Hippocampal formation (tissue), 2 donors: ENCODE measurements at places on chromosomes 13 and 19.

DNA sequence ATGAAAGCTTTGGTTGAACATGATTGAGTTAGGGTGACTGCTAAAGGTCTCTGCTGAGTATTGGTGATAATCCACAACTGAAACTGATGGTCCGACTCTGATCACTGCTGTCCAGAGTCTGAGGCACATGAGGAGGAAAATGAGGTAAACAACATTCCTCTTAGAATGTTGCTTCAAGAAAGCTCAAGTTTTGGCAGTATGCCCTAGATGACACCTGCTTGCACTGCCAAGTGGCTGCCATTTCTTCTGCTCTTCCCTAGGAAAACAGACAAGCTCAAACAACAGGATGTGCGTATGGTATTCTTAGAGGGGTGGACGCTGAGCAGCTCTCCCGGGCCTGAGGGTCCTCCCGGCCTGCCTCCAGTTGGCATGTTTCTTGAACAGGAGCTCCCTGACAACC, 15.2 kb upstream of the MTIF3 start:
- DNase-seq = no peak

DNA sequence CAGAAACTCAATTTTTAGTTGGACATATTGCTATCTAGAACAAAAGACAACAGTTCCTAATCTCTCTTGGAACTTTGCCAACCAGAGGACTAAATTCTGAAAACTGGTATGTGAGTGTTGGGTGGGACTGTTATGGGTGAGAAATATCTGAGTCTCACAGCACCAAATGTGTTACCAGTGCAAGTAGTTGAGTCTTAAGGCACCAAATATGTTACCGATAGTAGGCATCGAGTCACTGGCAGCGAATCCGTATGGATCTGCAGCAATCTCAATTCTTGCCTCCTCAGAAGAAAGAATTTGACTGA, 575.2 kb downstream of the DACH1 start:
- DNase-seq = no peak

GRCh38 chr13:73481886-73482445, 423.2 kb downstream of the KLF5 start:
- no peak for DNase-seq

DNA sequence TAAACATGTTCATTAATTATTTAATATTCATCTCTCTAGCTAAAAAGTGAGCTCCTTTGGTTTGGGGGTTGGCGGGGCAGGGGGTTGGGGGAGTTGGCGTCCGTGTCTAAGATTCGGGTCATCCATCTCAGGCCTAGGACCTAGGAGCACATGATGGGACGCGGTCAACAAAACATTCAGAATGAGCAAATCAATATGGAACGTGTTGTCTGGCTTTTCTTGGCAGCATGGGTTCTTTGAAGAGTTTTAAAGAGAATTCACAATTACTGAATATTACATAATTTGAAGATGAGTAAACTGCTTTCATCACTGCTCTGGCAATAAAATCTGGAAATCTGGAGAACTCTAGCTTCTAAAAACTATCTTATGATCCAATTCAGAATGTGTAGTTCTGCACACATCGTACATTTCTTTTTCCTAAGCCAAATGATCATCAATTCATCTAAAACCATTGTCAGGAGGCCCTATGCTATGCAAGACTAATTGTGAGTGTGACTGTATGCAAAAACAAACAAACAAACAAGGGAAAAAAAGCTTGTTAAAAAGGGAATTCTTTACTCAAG, 5.4 kb upstream of the ARGLU1 start:
- no peak for DNase-seq

GRCh38 chr19:21704320-21704719, 63.1 kb downstream of the ZNF100 start:
- no peak for DNase-seq

- DNase-seq = no peak
These were observed 37.8 kb upstream of the GRTP1 start for GRCh38 chr13:113401452-113402415.

DNA sequence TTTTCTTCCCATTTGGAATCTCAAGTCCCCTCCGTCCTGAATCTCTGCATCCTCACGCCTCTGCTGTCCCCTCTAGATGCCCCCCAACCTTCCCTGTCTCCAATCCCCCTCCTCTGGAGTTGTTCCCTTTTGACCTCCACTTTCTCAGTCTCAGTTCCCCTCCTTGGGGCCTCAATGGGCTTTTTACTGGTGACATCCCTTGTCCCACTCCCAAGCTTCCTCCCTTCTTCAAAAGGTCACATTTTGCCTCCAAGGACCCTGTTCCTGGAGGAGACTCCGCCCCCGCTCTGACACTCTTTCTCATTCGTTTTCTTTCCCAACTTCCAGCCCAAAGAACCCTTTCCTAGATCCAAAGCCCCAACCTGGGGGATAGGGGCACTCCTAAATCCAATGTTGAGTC, 1.0 kb downstream of the AP2S1 start:
- DNase-seq = no peak

DNA sequence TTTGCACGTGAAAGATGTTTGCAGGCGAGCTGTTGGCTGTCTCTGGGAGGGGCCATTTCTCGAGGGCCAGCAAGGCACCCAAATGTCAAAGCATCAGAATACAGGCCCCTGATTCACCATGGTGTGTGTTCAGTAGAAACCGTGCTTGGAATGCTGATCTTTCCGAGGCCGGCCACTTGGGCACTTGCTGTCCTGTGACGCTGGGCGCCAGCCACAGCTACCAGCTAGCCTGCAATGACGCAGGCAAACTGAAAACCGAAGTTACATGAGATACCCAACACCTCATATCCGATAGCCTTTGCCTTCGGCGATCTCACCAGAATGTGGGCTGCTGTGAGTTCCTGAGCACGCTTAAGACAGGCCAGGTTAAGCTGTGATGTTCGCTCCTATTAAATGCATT, 12.0 kb downstream of the THOP1 start:
- DNase-seq = no peak

DNA sequence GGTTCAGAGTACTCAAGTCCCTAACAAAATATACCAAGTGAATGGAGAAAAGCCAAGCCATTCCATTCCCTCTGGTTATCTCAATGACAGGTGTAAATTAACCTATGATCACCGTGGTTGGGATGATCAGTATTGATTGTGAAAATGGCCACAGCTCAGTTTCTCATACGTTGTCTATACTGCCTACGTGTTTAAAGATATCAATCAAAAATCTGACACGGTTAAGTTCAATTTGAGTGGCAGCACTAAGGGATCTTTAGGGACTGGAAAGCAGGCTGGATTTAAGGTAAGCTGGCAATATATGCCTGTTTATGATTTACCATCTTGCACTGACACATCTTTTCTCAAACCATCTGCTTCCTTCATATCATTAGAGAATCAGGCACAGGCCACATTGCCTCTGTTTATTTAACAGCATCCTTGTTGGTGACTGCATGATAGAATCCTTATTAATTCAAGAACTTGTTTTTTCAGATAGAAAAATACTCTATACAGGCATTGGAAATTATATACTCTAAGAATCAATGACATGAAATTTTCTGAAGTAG, 907.9 kb downstream of the PCDH9 start:
- DNase-seq = no peak
